ENCODE measurements at places on chromosomes 6 and 20. TPM values are rescaled to one million over a fixed set of nuclear protein-coding genes. Genes with fewer than 3 reads are reported as not detected.

Gene SGK2
- 13.6 TPM for total RNA-seq

Gene BPIFB2
- total RNA-seq: not detected

Gene NOX3
- total RNA-seq: not detected

Gene HAO1
- not detected for total RNA-seq

Gene NRSN2
- 5.2 TPM for total RNA-seq

Gene MAP1LC3A
- total RNA-seq: 62.9 TPM

Gene WASF1
- total RNA-seq: 10.9 TPM
